ENCODE measurements at places on chromosomes 6 and 20. TPM values are rescaled to one million over a fixed set of nuclear protein-coding genes. Genes with fewer than 3 reads are reported as not detected.

DNA sequence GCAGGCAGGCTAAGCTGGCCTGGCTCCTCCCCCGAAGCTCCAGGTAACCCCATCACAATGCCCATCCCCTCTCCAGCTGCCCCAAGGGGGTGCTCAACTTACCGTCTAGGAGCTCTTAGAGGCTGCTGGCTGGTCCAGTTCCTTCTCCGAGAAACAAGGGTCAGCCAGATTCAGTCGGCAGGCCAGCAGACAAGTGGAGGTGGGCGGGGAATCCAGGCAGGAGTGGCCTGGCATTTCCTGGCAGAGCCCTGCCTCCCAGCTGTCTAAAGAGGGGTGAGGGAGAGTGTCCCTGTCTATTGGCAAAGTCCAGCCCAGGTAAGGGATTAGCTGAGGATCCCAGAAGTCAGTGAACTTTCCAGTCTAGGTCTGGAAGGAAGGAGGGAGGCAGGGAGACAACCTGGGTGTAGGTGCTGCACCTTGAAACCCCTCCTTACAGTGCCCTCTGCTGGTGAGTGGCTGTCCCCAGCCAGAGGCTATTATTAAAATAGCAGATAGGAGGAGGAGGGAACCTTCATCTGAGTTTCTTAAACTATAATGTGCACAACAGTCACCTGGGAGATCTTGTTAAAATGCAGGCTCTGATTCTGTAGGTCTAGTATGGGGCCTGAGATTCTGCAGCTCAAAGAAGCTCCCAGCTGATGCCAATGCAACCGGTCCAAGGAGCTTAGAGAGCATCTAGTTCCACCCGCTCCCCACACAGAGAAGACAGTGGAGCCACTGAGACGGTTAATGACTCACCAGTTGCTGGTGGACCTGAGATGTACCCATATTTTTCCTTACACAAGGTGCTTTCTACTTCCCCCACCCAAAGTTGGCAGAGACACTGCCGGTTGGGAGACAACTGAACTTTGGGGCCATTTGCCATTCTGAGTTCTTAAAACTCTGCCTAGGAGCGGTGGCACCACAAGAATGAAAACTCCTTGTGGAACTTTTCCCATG lies at the start of gene UNC5CL:
TSS of gene UNC5CL (minus strand) at position 162 of the 939 bp plus-strand sequence. CDS start 4,147 bp downstream, outside the sequence.
- no peak within 1 kb of the TSS for H3K27ac ChIP-seq
- H3K4me1 ChIP-seq: peaks cover 11% of the 10 kb centered on the region
- DNase-seq: peak; percentile 65

DNA sequence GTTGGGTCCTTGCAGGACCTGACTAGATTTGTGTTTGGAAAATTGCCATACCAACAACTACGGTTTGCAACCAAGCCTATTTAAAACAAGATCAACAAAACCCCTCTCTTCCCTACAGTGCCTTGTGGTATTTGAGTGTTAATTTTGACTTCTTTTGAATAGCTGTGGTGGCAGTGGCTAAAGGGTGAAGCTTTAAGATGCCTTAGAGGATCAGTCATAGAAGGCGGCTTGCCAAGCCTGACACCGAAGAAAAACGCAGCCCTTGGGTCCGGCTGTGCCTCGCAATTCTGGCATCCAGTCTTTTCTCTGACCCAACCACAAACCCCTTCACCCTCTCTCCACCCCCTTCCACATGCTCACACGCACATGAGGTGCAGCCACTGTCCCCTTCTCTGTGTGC lies 32.6 kb downstream of the BMP6 start:
- H3K4me1 ChIP-seq: no peaks in the 10 kb centered on the region
- H3K27me3 ChIP-seq: peaks cover 16% of the 10 kb centered on the region
- H3K36me3 ChIP-seq: no peaks in the 10 kb centered on the region
- no peak overlapping the region for H3K4me3 ChIP-seq
- no peak for DNase-seq

DNA sequence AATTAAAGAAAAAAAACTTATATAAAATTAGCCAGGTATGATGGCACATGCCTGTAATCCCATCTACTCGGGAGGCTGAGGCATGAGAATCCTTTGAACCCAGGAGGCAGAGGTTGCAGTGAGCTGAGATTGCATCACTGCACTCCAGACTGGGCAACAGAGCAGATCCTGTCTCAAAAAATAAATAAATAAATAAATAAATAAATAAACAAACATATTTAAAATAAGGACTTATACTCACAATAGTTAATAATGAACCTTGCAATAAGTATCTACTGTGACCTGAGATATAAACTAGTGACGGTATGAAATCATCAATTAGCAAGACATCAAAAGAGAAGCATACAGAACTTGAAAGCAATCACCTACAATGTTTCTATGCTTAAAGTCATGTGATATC lies 548.4 kb upstream of the JARID2 start:
- no peak overlapping the region for H3K27ac ChIP-seq
- H3K4me3 ChIP-seq: no peak overlapping the region
- no peaks in the 10 kb centered on the region for H3K36me3 ChIP-seq
- DNase-seq: no peak
- no peaks in the 10 kb centered on the region for H3K4me1 ChIP-seq

SRXN1 gene
- total RNA-seq: 11.7 TPM

Data from activated naive CD8-positive, alpha-beta T cell treated with anti-CD3 and anti-CD28 coated beads, Interleukin-2, amount 10 ng/mL, durations not matched to agents 7 days and 5 days (primary cell).